ENCODE measurements at places on chromosomes 7 and 10. TPM values are rescaled to one million over a fixed set of nuclear protein-coding genes. Genes with fewer than 3 reads are reported as not detected.

GRCh38 chr10:120987359-120987758, 136.2 kb downstream of the WDR11 start:
- no peak for DNase-seq

- DNase-seq: no peak
Measured at GRCh38 chr7:147406521-147407135, 1183.9 kb upstream of the C7orf33 start.

- DNase-seq: no peak
Measured at GRCh38 chr7:485188-486081, 34.2 kb downstream of the PDGFA start.

DNA sequence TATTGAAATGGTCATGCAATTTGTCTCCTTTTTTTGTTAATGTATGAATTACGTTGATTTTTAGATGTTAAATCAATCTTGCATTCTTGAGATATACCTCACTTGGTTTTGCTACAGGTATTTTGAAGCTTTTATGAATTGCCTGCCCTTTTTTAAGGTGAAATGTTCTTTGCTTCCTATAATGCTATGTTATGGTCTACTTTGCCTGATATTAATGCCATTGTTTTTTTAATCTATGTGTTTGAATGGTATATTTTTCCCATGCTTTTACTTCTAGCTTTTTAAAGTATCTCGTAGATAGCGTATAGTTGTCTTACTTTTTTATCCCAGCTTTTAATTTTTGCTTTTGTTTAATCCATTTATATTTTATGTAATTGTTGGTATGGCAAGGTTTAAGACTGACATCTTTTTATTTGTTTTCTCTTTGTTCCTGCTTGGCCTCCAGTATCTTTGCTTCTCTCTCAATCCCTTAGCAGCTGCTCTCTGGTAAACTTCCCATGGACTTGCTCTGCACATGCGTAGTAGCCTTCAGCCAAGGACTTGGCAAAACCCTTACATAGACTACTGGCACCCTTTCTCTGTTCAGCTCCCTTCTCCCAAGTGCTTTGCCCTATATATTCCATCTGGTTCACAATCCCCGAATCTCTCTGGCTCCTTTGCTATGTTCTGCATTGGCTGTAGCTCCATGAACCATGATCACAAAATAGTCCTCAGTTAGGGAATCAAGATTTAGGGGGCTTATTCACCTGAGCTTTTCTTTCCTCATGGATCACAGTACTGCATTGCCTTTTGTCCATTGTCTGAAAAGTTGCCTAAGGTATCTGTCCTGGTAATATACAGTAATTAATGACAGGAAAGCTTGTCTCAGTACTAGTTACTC, 8.4 kb downstream of the TRIM24 start:
- DNase-seq: no peak

GRCh38 chr10:119778776-119779445, 53.1 kb downstream of the INPP5F start:
- DNase-seq: no peak

- DNase-seq: no peak
Measured at GRCh38 chr7:131943646-131944045, 387.2 kb upstream of the PODXL start.

DNA sequence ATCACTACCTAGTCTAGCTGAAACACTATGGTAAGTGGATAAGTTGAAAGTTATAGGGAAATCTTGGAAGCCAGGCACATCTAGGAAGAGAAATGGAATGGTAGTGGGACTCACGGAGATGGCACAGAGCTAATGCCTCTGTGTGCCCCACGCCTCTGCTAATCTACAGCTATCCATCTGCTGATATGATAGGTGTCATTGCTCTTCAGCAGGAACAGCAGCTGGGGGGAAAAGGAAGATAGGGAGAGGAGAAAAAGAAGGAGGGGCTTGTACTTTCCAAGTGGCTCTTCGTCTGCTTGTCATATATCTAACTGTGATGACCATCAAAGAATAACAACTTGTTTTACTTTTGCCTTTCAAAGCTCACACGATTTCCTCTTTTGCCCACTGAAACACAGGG, 1199.1 kb upstream of the SORCS1 start:
- no peak for DNase-seq

DNA sequence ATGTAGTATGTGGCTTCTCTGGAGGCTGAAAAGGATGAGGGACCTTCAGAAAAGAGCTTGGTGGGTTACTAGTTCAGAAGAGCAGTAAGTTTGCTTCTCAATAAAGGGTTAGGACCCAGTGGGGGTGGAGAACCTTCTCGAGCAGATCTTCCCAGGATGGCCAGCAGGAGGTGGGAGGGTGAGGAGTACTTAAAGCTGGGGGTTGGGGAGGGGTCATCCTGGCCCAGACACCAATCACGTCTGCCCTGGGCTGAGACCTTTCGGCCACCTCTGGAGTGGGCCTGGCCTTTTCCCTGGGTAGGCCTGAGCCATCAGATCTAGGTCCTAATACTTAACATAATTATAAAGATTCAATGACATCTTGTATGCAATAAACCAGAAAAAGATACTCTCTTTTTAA, 149.0 kb upstream of the TCF7L2 start:
- DNase-seq: no peak

GRCh38 chr10:98636921-98637329, 190.2 kb upstream of the HPS1 start:
- DNase-seq: no peak

DNA sequence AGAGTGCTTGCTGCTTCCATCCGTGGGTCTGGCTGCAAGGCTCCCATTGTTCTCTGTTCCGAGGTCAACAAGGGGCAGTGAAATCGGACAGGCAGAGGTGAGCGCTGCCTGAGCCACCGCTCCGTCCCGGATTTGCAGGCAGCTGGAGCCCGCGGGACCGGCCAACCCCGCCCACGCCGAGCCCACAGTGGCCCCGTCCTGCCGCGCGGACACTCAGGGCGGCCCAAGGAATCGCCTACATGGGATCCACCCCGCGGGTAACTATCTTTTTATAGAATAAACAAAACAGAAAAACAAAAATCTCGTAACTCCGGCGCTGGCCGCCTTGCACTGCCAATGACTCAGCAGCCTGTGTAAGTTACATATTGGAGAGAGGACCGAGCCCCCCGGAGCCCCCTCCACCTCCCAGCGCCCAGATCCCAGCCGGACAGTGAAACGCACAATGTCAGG, 1.9 kb downstream of the BNIP3 start:
- DNase-seq: no peak

DNA sequence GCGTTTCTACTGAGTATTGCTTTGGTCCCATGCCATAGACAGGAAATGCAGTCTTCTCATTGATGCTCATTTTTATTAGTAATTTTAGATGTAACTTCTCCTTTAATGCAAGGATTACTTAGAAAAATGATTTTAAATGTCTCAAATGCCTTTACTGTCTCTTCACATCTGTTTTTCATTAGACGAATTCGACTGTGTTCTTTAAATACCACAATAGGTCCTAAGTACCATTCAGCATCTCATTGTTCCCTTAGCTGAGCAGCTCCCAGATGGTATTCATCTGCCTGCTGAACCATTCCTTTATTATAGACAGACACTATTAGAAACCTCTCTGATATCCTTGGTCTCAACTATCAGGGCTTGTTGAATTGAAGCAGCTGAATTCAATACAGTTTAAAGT, 113.6 kb downstream of the LSMEM1 start:
- DNase-seq: no peak

- peak; percentile 91 for DNase-seq
Measured at GRCh38 chr10:22620140-22620857, 94.1 kb downstream of the PIP4K2A start.

DNA sequence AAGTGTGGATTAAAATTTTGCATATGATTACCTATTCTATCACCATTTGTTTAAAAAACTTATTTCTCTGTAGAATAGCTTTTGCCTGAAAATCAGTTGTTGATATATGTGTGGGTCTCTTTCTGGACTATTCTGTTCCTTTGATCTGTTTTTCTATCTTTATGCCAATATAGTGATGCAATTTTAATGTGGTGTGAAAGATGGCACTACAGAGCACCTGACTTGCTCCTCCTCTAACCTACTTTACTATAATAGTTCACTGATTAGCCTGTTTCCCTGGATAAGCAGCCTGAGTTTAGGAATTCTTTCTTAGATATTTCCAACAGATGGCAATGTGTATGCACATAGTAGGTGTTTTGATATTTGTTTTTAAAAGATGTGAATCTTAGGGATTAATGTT, 294.5 kb downstream of the AUTS2 start:
- DNase-seq: no peak

DNA sequence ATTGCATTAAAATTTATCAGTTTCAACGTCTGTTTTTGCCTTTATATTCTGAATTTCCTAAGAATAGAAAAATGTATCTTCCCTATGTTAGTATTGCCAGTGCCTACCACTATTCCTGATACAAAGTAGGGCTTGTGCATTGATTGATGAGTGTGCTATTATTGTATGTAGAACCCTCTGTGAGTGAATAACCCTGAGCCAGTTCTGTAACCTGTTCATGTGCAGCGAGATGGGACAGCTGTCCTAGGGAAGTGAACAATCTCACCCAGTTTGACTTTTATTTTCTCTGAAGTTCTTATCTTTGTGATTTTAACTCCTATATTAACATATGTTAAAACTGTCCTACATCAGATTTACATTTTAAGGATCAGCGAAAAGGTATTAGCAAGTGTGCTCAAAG, 178.4 kb upstream of the ADO start:
- DNase-seq: no peak

DNA sequence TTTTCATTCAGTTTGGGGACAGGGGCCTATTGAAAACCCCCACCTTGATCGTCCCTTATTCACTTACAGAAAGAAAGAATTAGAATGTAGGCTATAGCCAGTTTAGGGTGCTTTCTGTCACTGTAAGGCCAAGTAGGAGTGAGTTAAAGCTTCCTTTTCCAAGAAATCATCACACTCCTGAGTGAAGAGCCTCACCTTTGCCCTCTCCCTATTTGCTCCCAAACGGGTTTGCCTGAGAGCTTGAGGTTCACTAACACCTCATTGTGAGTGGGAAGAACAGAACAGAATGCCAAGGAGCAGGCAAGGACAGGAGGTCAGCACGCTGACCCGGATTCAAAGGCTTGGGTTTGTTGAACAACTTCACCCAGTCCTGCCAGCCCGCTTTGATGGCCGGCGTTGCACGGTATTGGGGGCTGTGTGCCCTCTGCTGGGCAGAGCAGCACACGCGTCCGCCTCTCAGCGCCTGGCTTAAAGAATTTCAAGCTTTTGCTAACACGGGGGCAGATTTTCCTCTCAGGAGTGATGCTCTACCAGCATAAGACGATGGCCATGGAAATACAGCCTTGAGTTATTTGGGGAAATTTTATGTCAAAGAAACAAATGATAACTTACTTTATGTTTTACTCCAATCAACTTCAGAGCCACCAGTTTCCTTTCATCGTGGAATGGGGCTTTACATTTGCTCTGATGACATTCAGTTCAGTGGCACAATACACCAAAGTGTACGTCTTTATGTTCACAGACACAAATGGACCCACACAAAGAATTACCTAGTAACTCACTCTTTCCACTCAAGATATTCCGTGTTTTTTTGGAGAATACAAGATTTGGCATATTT, 470.0 kb downstream of the SUGCT start:
- no peak for DNase-seq

DNA sequence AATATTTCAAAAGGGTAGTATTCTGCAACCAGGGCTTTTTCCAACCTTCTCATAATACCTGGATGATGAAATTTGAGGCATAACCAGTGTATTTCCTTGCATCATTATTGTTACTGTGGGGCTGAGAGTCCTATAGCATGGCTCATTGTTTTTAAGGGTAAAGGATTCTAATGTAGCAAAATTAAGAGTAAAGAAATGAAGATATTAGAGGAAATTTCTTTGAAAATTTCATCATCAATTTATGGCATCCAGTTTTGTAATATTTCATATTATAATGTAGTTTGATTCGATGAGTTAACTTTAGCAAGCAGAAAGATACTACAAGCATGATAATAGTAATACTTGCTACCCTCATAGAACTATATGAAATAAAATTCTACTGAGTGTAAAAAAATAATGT, 387.3 kb upstream of the LRGUK start:
- DNase-seq: no peak

GRCh38 chr7:36208997-36209813, 56.2 kb downstream of the EEPD1 start:
- no peak for DNase-seq

GRCh38 chr7:51128545-51129435, 187.8 kb downstream of the COBL start:
- DNase-seq: peak; percentile 43

The HMX3 gene
- not detected for total RNA-seq

The PLXNA4 gene
- total RNA-seq: 9.5 TPM

The ASAH2 gene
- 1.8 TPM for total RNA-seq

The ITGA8 gene
- 4.9 TPM for total RNA-seq

The SP8 gene
- not detected for total RNA-seq

The FIGNL1 gene
- 4.7 TPM for total RNA-seq

The IKZF1 gene
- total RNA-seq: 1.7 TPM

The MYPN gene
- total RNA-seq: 145 TPM

The ASAH2B gene
- total RNA-seq: 1.5 TPM

The XRCC2 gene
- 0.48 TPM for total RNA-seq
